ENCODE measurements at places on chromosomes 11 and 22.

GRCh38 chr11:111209543-111210355 lies 35.8 kb upstream of the POU2AF2 start:
- DNase-seq: no peak

DNA sequence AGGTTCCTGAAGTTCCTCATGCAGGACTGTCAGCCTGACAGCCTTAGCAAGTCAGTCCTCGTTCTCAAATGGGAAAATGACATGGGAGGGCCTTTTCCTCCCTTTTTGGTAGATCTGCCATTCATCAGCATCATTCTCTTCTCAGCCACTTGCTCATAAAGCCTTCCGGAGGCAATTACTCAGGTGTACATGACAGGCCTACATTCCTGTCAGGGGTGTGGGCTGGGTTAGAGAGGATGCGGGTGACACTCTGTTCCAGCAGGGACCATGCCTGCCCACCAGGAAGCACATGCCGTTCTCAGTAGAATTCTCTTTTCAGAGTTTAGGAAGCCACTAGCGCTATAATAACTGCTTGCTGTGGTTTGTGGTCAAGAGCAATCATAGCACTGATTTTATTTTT lies 24.2 kb upstream of the ANKK1 start:
- no peak for DNase-seq

- DNase-seq: no peak
Measured at GRCh38 chr11:103652013-103652412, 384.4 kb upstream of the DDI1 start.

DNA sequence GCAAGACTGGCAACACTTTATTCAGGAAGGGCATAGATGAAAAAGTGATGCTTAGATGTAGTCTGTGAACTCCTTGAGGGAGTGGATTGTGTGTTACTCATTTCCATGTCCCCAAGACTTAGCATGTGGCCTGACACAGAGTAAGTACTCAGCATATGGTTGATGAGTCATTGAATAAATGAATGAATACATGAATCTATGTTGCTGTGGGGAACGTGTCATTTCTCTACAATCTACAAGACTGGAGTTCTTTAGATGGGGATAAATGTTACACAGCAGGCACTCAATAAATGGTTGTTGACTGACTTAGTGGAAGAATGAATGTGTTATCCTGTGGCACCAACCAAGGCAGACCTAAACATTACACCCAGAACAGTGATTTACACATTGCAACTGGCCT lies 17.9 kb downstream of the BPIFC start:
- DNase-seq: no peak

GRCh38 chr22:43627485-43628213 lies 184.5 kb downstream of the EFCAB6 start:
- no peak for DNase-seq

- no peak for DNase-seq
Measured at GRCh38 chr22:24986816-24987215, 34.3 kb downstream of the KIAA1671 start.

DNA sequence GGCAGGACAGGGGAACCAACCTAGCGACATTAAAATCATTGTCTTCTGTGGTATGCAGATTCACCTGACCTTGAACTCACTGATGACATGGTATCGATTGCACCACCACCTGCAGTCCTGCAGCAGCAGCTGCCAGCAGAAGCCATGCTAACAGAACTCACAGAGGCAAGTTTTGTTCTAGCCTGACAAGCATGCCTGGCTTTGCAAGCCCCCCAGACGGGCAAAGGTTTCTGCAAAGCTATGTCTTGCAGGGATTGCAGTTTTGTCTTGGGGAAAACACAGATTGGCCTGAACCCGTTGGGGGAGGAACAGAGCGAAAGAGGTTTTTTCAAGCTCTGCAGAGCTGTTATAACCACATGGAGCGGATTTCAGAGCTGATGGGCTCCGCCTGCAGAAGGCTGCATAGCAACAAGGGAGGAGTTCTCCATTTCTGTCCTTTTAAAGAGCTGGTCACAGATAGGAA lies 221.0 kb downstream of the HIPK3 start:
- no peak for DNase-seq

DNA sequence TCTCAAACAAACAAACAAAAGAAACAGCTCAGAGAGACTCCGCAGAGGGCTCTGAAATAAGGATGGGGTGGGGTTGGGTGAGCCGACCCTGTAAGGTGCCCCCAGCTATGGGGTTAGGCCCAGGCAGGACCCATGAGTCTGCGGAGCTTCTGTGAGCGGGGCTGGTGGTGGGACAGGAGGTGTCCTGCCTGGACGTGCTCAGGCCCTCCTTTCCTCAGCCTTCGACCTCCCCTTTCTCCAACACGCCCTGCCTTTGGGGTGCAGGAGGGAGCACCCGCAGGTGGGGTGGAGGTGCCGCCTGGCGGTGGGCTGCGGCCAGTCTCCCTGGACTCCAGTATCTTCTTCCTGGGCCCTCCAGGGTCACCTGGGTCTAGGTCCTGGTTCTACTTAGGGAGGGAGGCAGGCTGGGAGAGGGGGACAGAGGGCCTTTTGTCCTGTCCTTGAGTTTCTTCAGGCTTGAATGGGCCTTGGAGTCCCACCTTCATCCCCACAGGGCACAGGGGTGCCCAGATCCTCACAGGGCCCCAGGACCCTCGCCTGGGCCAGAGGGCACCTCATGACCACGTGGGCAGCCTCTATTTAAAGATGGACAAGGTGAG lies 12.3 kb downstream of the PRR33 start:
- no peak for DNase-seq

GRCh38 chr22:48832592-48832991 lies 995.1 kb downstream of the BRD1 start:
- no peak for DNase-seq

- no peak for DNase-seq
Measured at GRCh38 chr11:115677190-115677589, 173.0 kb upstream of the CADM1 start.

- DNase-seq: no peak
Measured at GRCh38 chr22:32916025-32916424, 114.5 kb downstream of the TIMP3 start.

GRCh38 chr11:3614742-3615171 lies 27.0 kb downstream of the ART5 start:
- DNase-seq: peak; percentile 84

DNA sequence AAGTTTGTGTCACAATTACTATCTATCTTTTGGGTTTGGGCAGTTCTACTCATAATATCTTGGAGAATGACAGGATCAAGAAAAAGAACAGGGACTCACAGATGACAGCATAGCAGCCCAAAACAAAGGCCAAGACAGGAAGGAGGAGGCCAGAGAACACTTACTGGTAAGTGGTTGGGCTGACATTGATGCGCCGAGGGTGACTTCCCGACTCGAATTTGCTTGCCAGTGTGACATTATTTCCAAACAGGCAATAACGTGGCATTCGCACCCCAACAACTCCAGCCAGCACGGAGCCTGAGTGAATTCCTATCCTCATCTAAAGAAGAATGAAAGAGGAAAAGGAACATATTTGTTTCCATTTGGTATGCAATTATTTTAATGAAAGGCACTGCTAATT lies 309.9 kb downstream of the GUCY1A2 start:
- no peak for DNase-seq

GRCh38 chr11:48022445-48022844 lies 42.1 kb downstream of the PTPRJ start:
- no peak for DNase-seq

GRCh38 chr22:26417406-26417805 lies 11.7 kb upstream of the ASPHD2 start:
- DNase-seq: no peak

DNA sequence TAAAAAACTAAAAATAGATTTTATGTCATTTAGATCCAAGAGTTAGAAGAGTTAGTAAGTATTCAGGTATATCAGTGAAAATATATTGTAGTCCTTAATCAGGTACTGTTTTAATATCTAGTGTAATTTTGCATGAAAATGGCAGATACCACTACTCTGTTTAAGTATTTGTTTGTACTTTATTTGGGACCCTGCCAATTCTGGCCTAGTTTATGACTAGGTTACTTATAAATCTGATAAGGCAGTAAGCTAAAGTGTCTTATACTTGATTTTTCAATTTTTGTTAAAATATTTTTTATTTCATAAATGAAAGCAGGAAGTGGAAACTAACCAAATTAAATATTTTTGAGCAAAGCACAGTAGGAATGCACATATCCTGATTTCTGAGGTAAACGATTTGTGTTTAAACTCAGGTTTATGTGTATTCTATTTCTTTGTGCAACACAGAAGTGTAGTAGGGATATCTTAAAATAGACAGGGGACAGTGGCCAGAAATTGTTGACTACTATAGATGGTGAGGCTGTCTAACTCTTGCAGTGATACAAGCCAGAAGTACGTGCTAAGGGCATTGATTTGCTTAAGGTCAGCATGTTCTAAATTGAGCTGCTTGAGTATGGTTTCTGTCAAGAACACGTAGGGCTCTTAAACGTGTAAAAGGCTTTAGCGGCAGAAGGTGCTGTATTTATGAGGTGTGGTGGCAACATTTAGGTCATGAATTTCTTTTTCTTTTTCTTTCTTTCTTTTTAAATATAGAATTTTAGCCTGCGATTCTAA lies 34.0 kb downstream of the HIPK3 start:
- no peak for DNase-seq

- DNase-seq: no peak
Measured at GRCh38 chr11:32659672-32660071, 76.0 kb downstream of the EIF3M start.

GRCh38 chr22:37095113-37095512 lies 14.4 kb downstream of the TMPRSS6 start:
- DNase-seq: no peak

DNA sequence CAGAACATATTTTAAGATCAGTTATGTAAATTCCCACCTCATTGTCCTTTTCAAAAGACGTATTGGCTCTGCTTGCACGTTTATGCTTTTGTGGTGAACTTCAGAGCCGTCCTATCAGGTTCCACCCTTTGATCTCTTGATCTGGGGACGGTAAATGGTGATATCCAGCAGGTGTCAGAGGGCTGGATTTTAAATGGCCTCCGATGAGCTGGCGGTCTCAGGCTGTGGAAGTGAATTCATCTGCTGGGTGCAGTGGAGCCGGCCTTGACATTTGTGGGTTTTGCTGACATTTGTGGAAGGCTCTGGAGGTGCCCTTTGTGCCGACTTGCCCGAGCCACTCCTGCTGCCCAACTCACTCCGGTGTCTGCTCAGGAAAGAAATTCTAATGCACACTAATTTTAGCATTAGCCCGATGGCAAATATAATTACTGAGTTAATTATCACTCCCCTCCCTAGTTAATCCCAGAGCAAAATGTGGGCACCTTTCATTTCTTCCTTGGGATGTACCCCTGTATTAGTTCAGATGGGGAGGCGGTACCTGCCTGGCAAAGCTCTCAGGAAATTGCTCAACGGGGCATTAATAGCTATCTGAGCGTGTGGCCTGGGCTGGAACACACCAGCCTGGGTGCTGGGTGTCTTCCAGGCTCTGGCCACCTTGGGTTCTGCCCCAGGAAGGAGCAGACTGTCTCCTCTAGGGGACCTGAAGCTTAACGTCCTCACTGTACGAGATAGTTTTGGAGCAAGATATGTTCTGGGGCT lies 9.1 kb downstream of the LRP5 start:
- no peak for DNase-seq

GRCh38 chr22:32880893-32881596 lies 79.5 kb downstream of the TIMP3 start:
- DNase-seq: no peak

DNA sequence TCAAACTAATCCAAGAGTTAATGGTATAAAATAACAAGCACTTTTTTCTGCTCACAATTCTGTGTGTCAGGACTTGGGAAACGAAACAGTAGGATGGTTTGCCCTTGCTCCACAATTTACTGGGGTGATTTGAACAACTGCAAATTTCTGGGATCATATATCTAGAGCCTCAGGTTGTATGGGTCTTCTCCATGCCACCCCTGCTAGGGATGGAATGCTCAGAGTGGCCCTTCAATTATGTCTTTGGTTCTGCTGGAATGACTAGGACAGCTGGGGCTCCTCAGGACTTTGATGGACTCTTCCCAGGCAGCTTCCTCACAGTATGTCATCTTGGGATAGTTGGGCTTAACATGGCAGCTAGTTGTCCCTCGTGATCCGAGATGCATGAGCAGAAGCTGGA lies 223.0 kb upstream of the ANO5 start:
- DNase-seq: no peak

- DNase-seq: no peak
Measured at GRCh38 chr11:28269586-28269985, 161.4 kb downstream of the METTL15 start.

DNA sequence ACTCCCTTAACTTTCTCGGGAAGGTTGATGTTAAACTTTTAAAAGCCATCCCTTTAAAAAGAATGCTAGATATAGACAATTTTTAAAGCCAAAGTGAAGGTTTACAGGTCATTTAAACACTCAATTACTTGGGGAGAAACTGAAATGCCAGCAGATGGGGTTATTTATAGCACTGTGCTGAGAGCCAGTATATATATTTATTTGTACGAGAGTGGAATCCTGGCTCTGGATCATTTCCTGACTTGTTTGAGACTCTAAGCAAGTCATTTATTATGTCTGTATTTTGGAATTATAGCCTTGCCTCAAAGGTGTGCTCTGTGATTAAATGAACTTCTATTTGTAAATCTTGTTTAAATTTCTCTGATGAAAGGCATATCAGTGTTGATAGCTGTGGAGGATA lies 6.8 kb upstream of the ZBED5 start:
- no peak for DNase-seq

GRCh38 chr22:26561756-26562417 lies 28.0 kb downstream of the TPST2 start:
- no peak for DNase-seq

- DNase-seq: peak; percentile 36
Measured at GRCh38 chr22:24937114-24937513, 9.4 kb downstream of the LHFPL7 start.

DNA sequence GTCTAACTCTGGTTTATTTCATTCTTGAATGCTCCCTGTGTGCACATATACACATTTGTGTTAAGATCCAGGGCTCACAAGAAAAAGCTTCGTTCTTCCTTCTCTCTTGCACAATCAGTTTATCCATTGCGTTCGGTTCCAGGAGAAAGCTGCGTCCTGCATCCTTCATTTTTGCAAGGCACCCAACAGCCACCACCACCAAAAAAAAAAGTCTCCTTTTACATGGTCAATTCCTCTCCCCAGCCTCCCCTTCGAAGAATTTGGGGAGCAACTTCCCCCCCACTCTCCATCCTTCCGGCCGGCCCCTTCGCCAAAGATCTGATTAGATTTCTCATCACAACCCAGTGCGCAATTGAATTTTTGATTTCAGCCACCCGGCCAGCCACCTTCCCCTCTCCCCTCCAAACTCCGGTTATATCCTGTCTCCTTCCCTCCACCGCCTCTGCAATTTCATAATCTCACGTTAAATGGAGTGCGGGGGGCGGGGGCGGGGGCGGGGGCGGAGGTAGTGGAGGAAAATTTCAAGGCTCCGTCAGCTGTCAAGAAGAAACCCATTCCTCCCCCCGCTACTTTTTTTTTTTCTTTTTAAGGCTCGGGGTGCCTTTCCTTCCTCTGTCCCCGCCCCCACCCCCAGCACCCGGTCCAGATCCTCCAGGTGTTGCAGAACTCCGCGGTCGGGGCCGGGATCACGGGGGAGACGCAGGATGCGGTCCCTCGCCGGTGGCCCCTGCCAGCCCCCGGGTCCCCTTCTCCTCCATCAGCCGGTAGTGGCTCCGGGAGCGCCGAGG lies 1166.5 kb downstream of the LRRC4C start:
- no peak for DNase-seq

GRCh38 chr11:19935507-19935906 lies 222.9 kb downstream of the NAV2 start:
- DNase-seq: no peak
